T-helper 2 cell treated with Interferon-gamma antibody and Interleukin-4, amounts not matched to agents 5 μg/mL and 100 μg/mL, for 36 hours (primary cell): ENCODE measurements at places on chromosomes 6 and 20.

DNA sequence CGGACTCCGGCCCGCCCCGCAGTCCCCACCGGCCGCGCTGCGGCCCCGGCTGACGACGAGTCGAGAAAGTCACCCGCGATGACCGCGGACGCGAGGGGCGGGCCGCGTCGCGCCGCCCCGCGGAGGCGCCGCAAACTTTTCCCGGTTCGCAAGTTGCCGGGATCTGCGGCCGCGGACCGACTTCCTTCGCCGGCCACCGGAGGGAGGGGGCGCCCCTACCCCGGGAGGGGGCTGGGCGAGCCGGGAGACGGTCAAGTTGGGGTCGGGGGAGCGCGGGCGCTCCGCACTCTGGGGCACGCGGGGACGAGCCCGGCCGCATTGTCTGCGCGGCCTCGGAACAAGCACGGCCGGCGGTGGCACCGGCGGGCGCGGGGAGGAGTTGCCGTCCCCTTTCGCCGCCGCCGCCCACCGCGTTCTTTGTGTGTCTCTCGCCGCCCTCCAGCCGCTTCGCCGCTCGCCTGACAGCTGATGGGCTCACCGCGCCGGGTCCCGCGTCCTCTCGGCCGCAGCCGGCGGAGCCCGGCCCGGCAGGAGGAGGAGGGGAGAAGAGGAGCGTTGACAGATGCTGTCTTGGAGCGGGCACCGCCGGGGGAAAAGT lies 131.6 kb downstream of the OGFRL1 start:
- no peak for DNase-seq

DNA sequence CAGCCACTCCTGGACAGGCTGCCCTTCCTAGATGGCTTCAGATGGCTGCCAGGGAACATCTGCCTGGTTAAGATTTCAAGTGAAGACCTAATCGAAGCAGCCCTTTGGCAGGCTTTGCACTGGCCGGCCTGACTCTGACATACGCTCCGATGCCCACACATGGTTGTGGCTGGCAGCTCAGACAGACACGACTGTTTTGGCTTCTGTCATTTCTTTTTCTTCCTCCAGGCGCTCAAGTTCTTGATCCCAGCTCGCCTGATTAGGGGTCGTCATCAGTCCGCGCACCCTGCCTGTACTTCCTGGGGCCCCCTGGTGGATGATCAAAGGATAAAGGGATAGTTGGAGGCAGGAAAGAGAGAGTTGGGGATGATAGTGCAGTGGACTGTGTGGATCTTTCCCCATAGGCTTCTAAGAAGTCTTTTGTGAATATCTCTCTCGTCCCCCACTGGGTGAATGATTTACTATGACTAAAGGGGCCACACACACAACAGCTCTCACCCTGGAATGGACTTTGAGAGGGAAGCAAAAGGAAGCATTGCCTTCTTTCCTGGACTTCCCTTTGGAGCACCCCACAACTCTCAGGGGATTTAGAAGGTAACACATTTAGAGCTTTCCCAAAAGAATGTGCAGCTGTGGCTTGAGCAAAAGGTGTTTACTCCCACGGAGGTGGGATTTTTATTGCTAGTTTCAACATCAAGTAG lies 21.4 kb upstream of the TRAM2 start:
- DNase-seq = no peak

DNA sequence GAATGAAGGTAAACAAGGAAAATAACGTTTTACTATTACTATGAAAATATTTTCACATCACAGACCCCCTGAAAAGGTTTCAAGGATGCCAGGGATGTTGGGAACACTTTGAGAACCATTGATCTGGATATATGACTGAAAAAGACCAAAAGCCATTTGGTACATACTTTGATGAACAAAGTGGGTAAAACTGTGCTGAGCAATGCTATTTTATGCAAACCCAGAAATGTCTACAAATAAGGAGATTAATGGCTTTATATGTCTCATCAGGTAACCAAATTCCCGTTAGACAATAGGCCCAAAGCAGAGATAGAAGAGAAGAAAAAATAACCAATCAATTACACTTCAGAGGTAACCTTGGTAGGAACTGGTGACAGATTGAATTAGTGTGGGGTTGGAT lies 101.4 kb upstream of the CNKSR3 start:
- no peak for DNase-seq

- no peak for DNase-seq
Observed at GRCh38 chr6:150238336-150238741, 95.5 kb downstream of the PPP1R14C start.

DNA sequence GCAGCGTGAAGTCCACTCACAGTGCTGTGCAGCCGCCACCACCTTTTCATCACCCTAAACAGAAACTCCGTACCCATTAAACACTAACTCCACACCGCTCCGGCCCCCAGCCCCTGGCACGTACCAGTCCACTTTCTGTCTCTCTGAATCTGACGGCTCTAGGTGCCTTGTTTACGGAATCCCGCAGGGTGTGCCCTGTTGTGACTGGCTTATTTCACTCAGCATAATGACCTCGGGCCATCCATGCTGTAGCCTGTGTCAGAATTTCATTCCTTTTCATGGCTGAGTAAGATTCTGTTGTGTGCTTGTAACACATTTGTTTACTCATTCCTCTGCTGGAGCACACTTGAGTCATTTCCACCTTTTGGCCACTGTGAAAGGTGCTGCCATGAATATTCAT lies 18.0 kb downstream of the TCFL5 start:
- DNase-seq = no peak

DNA sequence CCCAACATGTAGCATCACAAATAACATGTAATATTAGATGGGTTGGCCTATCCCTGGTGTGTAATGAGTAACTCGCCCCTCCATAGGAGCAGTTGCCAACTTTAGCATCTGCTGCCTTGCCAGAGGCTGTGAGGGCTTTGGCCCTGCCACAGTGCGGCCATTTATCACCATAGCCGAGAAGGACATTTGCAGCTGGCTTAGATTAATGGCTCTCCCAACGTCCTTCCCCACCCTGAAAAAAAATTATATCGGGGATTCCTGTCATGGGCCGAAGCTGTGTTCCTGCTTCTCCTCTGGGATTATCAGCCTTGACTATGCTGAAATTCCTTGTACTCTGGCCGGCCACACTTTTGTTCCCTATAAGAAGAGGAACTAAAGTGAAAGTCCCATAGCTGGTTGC lies 7.6 kb upstream of the ADIG start:
- DNase-seq = no peak

DNA sequence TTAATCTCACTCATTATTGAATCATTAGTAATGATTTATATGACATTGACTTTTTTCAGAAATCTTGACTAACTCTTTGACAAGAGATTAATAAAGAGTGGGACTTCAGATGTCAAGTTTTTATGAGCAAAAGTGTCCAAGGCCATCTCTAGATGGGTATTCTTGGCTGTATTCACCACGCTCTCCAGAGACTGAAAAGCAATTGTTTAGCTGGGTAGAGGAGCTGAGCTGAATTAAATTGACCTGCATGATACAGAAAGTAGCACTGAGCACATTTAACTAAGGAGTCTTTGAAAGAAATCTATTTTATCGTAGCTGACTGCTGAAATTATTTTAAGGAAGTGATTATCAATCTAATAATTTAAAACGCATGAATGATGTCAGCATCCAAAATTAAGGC lies 89.4 kb downstream of the LINC00237 start:
- no peak for DNase-seq

- DNase-seq = peak; percentile 42
Observed at GRCh38 chr6:42383421-42384205, 68.1 kb downstream of the TRERF1 start.
